ENCODE measurements at places on chromosomes 2 and 18. TPM values are rescaled to one million over a fixed set of nuclear protein-coding genes. Genes with fewer than 3 reads are reported as not detected.

GRCh38 chr2:18413676-18414396 lies 146.6 kb downstream of the RDH14 start:
- DNase-seq: peak; percentile 41

DNA sequence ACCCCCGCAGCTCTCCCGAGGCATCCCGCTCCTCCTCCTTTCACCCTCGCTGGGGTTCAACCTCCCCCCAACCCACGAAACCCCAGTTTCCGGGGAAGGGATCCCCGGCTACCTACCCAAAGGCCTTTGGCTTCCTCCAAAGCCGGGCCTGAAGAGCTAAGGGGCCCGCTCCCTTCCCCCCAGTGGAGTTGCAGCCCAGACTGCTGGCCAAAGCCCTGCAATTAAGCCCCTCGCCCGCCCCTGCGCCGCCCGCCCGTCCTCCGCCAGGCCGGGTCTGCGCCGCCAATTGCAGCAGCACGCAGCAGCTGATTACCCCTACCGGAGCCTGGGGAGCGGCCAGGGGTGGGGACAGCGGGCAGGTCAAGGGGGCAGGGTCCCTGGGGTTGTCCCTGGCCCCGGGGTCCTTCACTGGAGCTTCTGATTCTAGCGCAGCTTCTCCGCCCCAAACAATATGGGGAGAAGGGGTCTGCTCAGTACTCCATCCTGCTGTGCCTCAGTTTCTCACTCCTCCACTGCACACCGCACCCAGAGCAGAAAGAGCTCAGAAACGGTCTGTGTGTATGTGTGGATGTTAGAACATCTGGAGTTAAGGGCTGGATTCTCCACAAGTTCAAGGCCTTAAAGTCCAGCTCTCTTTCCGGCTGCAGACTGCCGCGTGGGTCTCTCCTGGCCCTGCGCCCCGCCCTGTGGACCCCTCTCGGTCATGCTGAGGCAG lies 16.9 kb downstream of the WNT10A start:
- DNase-seq: no peak

- DNase-seq: no peak
These were observed 167.0 kb downstream of the INSIG2 start for GRCh38 chr2:118255301-118255700.

DNA sequence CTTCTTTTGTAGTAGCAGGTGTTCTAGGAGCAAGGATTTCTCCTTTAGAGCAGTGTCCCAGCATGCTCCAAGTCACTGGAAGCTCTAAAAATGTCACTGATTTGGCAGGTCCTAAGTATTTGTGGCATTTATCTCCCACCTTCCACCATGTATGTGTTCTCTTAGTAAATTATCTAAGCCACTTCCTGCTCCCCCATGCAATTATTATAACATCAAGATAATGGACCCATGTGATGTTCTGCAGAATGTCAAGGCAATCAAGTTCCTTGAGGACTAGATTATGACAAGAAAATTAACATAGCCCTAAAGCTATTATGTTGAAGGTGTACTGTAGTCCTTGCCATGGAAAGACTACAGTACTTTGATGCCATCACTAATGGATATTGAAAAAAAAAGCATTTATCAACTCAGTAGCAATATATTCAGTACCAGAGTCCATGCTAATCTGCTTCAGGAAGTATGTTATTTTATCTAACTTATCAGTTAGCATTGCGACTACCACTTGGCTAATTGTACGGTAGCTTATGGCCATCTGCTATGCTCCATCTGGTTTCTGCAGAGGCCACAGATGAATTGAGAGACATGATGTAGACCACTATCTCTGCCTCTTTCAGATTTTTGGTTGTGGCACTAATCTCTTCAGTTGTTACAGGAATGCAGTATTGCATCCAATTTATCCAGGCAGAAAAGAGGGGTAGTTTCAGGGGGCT lies 56.7 kb downstream of the GPR39 start:
- no peak for DNase-seq

- DNase-seq: no peak
These were observed 311.2 kb upstream of the CRIM1 start for GRCh38 chr2:36044411-36044810.

- no peak for DNase-seq
These were observed 19.5 kb upstream of the RPRM start for GRCh38 chr2:153497938-153498629.

GRCh38 chr2:3628800-3629199 lies 29.2 kb upstream of the ALLC start:
- DNase-seq: no peak

- no peak for DNase-seq
These were observed 79.6 kb downstream of the STPG4 start for GRCh38 chr2:47075361-47076125.

- no peak for DNase-seq
These were observed 75.2 kb upstream of the CTNNA2 start for GRCh38 chr2:79437433-79438267.

DNA sequence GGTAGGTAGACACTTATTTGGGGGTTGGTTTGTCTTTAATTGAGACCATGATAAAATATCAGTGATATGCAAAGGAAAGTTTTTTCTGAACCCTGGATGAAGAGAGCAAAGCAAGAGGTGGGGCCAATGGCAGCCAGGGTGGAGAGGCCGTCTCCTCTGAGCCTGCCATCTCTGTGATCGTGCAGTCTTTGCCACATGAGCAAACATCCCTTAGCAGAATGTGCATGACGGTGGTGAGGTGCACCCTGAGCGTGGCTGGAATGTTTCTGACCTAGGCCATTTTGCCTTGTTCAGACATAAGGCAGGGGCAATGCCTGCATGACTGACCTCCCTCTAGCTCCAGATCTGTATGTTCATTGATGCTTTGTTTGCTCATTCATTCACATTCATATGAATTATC lies 6.0 kb downstream of the NCK2 start:
- no peak for DNase-seq

- DNase-seq: no peak
These were observed 383.7 kb downstream of the CDH2 start for GRCh38 chr18:27793013-27793785.

GRCh38 chr2:158253170-158253569 lies 151.5 kb downstream of the UPP2 start:
- DNase-seq: no peak

DNA sequence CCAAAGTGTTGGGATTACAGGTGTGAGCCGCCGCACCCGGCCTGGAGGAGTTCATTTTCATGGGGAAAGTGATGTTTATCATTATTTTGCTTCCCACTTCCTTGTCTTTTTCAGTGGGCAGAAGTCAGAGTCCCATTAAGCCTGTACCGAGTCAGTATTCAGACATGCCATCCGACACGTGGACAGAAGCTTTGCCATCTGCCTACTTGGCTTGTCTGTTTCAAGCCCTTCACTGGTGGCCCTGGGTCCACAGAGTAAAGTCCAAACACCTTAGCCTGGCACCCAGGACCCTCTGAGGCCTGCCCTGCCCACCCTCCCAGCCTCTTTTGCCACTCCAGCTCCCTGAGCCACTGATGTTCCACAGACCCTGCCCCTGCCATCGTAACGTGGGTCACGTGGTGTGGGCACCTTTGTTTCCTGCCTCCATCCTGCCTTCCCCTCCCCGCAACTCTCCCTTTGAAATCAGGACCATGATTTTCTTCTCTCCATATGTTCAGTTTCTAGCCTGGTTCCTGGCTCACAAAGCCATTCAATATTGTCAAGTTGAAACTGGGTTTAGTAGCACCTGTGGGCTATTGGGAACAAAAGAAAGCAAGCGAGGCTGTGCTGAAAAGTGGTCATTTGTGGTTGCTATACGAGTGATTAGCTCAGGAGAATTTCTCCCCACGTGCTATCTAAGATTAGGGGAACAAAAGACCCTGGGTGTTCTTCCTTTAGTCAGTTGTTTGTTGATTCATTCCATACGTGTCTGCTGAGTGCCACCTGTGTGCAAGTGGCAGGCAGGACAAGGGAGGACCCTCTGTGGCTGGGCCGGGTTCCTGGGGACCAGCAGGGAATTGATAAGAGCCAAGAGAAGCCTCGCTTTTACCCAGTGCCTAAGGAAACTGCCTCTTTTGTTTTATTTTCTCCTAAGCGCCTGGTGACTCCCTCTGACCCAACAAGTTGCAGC lies 5.1 kb upstream of the ODC1 start:
- no peak for DNase-seq

DNA sequence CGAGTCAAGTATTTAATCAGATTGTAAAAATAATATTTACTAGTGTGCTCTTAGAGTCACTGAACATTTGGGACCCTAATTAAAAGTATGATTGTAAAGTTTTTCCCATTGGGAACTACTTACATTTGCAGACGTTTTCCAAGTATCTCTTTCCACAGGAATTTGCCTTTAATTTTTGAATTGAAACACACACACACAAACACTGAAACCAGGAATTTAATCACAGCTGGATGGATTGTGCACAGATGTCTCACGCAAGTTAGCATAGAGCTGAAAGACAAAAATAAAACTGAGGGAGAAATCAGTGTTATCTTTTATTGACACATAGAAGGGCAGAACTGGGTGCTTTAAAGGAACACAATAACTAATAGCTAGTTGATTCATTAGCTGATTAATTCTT lies 230.7 kb downstream of the RND3 start:
- no peak for DNase-seq

DNA sequence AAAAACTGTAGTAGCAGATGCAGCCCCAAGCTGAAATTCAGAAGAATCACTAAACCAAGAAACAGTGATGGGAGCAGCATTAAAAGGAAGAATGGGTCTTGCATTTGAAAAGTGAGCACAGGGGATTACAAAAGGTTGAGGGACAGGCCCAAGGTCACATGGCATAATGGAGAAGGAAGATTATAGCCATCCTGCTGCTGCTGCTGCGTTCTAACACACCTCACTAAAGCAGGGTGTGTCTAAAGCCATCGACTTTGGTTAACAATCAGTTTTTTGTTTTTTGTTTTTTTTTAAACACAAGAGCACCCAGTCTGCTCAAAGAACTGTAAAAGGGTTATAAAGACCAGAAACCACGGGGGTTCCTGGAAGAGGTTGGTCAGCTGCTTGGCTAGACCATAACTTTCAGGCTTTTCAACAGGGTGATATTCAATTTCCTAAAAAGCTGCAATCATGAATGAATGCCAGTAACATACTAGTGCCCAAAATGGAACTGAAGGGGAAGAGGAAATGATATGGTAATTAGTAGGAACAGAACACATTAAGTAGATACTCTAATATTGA lies 102.6 kb downstream of the MYO5B start:
- DNase-seq: no peak

DNA sequence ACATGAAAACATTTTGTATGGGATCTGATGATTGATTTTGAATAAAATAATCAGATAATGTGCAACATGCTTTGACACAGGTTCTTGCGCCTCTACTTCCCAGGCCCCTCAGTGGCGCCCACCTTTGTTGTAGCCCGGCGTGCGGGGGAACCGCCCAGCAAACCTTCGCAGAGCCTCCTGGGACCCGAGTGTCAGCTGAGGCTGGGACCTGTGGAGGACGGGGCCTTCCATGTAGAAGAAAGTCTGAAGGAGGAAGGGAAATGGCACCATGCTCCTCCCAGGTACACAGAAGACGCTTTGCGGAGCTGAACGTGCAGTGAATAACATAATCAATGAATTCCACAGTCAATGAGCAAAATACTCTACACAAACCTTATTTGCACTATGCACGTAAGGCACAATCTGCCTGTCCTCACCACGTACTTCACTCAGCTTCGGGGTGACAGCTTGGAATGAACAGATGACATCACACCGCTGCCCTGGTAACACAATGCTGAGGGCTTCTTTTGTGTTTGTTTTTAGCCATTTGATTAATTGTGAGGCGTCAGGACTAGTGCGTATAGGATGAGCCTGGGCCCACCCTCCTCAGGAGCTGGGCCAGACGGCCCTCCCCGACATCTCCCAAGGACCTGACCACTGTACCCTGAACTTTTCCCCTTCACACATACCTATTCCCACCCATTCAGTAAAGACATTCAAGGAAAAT lies 78.1 kb downstream of the TWIST2 start:
- no peak for DNase-seq

DNA sequence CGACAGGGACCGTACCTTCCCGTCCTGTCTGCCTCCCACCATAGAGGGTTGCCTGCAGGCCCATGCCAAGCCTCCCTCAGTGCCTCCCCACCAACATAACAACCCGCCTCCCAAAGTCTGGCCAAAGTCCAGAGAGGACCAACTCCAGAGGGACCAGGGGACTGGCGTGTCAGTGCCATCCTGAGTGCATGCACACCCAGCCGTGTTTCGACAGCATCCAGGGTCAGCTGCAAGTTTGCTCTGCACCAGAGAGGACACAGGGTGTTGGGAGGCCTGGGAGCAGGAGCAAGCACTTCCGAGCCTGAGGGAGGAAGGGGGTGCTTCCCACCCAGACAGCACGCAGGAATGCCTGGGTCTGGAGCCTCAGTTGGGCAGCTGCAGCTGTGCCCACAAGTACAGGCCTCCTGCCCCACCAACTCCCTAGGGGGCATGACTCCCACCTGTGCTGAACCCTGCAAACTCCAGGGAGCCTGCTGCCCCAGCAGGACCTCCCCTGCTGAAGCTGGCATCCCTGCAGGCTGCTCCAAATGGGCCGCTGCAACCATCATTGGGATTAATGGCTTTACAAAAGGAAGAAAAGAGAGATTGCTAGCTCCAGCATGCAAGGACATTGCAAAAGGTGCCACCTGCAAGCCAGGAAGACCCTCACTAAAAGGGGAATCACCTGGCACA lies 618.1 kb upstream of the FSHR start:
- DNase-seq: no peak

GRCh38 chr2:128450211-128451024 lies 131.8 kb upstream of the HS6ST1 start:
- DNase-seq: no peak

- DNase-seq: no peak
These were observed 30.6 kb downstream of the GNAL start for GRCh38 chr18:11719621-11720020.

DNA sequence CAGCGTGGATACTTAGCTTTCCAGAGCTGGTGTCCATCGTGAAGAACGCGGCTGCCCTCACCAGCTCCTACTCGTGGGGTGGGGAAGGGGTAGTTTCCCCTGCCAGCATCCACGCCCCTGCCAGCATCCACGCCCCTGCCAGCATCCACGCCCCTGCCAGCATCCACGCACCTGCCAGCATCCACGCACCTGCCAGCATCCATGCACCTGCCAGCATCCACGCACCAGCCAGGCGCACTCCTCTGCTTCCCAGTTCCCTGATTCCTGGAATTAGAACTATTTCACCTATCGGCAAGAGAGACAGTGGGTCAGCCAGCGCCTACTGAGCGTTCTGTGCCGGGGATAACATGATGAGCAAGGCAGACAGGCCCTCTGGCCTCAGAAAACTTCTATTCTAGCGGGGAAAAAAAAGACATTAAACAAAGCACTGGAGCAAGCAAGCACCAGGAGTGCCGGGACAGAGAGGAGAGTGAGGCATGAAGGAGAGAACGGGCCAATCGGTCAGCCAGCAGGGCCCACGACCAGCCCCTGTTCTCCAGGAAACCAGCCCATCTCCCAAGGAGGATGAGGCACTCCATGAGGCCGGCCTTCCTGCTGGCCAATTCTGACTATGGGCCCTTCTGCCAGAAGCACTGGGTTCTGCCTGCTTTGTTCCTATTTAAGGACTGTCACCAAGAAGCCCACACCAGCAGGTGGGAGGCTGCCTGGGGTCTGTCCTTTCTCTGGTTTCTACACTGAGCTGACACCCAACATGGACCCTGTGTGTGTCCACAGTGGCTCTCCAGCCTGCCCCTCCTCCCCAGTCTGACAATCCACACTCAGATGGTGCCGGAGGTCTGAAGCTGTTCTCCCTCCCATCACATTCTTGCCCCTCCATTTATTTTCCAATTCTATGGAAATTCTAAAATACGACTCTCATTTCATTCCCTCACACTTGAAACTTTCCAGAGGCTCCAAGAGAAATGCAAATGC lies 78.4 kb upstream of the SALL3 start:
- DNase-seq: no peak

Gene DIPK1C
- not detected for polyA plus RNA-seq

Gene TRIM43
- polyA plus RNA-seq: not detected

Gene POTEJ
- not detected for polyA plus RNA-seq

Gene GRHL1
- polyA plus RNA-seq: 0.64 TPM

Gene TTC27
- 28.9 TPM for polyA plus RNA-seq

Gene STAT1
- polyA plus RNA-seq: 109 TPM
